Jurkat, Clone E6-1 (cell line): ENCODE measurements at places on chromosomes 3 and 15.

- DNase-seq = no peak
Observed at GRCh38 chr3:172103724-172104123, 64.3 kb downstream of the FNDC3B start.

GRCh38 chr3:67401921-67402320, 252.5 kb downstream of the SUCLG2 start:
- no peak for DNase-seq

DNA sequence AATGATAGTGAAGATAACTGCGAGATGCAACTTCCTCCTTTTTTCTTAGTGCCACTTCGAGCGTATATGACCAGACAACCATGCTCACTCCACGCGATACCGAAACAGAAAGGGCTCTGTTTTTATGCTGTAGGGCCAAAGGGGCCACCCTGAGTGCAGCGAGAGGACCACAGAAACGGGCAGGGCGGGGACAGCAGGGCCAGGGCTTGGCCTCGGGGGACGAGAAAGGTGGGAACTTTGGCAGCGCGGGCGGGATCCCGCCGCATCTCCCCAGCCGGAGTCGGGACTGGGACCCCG, 483 bp downstream of the VPS13C start:
- peak; percentile 36 for DNase-seq

- DNase-seq = no peak
Observed at GRCh38 chr3:190543671-190544070, 29.8 kb downstream of the IL1RAP start.

DNA sequence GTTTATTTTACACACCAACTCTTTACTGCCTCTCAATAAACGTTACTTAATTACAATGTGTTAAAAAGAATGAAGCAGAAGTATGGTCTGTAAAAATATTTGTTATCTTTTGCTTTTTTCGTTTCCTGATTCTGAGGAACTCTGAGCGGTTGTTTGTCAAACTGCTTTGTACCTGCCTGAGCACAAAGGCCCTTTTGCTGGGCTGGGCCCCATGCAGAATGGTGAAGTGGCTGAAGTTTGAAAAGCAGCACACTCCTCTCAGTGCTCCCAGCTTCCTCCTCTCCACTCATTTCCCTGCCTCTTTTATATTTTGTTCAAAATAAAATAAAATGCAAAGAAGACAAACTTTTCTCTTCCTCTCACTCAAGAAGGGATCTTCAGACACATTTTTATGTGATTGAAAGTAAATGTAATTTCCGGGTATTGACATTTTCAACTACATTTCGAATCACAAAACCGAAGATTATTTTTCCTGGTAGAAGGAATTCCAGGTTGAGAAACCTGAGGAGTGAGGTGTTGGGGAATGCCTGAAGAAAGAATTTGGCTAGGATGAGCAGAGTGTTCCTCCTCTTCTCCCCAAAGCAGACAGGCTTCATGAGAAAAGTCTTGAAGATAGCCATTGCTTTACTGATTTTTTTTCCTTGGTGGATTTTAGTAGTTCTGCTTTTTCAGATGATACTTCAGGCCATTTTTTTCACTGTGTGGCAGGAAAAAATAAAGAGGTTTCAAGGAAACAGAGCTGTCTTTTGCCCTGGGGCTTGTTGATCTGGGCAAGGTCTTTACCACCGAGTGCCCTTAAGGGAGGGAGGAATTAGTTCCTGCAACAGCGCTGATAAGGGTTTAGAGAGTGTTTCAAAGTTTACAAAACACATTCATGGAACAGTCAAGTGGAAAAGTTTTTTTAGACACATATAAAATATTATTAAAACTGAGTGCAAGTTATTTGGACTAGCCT, 229.8 kb downstream of the NFKBIZ start:
- DNase-seq = no peak

DNA sequence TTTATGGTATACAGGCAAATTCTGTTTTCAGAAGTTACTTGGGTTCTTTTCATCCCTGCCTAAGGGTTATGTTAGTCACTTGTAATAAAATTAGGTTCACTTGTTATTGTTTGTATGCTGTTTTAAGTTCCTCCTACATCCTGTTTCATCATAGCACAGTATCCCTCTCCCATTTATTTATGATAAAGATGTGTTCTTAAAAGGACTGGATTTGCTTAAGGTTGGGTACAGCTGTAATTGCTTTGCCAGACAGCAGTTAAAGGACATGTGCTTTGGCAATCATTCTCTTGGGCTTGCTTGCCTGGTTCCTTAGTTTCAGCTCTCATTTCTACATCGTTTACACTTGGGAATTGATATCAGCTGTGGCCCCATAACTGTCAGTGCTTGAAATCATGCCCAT, 11.7 kb downstream of the ATP2C1 start:
- no peak for DNase-seq

DNA sequence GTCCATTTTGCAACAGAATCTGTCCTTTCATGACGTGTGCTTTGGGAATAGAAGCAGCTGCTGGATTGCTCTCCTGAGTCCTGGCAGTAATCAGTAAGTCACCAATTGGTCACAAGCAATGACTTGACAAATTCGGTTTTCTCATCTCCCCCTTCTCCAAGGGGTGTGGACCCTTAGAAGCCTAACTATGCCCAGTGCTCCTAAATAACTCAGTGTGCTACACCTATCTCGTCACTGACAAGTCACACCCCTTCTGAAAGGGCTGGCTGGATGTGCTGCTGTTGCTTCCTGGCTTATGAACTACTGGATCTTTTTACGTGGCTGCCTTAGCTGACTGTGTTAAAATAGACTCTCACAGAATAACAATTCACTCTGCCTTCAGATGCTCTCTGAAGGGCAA, 1351.5 kb downstream of the ZPLD1 start:
- no peak for DNase-seq

- no peak for DNase-seq
Observed at GRCh38 chr15:80660119-80660518, 35.0 kb upstream of the ABHD17C start.

GRCh38 chr3:48989126-48989795, 780 bp upstream of the P4HTM start:
- DNase-seq = no peak

DNA sequence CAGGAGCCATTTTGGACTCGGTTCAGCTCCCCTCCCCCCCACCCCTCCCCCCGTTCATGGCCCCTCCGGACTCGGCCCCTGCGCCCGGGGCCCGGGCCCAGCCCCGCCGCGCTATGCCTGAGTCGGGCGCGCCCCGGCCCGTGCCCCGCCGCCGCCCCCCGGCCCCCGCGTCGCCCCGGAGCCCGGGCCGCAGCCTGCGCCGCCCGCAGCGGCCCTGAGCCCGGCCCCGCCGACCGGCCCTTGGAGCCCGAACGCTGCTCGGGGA, 155 bp downstream of the ACVR2B start:
- DNase-seq = no peak

- no peak for DNase-seq
Observed at GRCh38 chr3:32862247-32862935, 44.6 kb downstream of the TRIM71 start.

DNA sequence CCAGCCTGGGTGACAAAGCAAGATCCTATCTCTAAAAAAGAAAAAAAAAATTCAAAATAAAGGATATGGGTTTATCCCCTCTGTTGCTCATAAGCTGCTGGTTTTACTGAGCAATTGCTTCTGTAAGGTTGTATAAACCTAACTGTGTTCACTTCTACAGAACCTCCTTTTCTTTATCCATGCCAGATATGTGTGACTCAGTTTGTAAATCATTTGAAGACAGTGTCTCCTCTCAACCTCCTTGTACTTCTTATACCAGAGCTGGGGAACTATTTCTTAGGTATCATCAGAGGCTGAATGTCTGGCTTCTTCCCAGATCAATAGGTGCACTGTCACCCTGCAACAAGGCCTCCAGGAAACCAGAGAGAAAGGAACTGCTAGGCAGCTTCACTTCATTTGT, 273.8 kb downstream of the CD47 start:
- DNase-seq = no peak

- DNase-seq = no peak
Observed at GRCh38 chr3:26920646-26921478, 298.3 kb downstream of the LRRC3B start.

DNA sequence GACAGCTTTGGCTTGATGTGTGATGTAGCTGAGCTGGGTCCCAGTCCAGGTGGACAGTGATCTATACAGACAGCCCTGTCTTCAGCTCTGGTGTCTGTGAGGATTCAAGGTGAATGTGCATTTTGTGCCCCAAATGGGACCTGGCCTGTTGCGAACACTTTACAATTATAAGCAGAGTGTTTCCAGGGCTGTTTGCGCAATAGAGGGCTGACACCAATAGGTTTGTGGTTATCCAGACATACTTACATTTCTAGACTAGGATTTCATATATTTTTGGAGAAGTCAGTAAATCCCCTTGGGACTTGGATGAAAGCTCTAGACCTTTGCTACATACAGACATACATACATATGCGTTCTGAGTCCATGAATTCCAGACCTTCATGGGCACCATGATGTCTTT, 4.2 kb upstream of the TATDN2 start:
- no peak for DNase-seq

- DNase-seq = no peak
Observed at GRCh38 chr3:135834465-135834864, 131.1 kb upstream of the PPP2R3A start.

DNA sequence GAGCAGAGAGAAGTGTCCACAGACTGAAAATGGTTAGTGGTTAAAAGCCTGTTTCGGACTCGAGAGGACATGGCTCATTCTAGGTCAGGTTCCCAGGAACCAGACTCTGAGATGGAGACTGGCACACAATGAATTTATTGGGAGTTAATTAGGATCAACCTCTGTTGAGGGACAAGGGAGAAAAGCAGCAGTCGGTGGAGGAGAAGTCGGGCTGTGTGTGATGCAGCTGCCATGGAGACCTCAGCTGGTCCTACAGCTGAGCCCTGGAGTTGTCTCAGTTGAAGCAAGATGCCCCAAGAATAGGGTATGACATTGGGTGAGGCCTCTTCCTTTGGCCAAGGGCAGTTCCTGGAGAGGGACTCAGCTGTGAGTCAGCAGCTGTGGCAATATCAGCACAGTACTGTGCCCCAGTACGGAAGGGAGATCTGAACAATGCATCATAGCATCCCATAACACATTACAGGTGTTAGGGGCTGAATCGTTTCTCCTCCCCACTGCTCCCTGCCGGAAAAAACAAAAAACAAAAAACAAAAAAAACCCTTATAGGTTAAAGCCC, 105.4 kb downstream of the ABHD5 start:
- no peak for DNase-seq

GRCh38 chr3:18872466-18872865, 275.8 kb upstream of the KCNH8 start:
- peak; percentile 18 for DNase-seq

DNA sequence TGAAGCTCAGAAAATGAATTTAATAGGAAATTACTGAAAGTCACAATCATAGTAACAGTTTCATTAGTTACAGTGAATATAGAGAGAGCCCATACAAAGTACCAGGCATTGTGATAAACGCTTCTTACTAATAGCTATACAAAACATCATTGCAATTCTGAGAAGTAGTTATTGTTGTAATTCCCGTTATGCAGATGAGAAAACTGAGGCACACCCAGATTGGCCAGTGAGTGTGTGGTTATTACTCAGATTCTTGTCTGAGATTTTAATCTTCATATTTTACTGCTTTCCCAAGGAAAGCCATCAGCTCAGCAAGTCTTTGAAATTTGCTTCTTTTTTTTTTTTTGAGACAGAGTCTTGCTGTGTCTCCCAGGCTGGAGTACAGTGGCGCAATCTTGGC, 14.3 kb downstream of the FLNB start:
- DNase-seq = no peak

GRCh38 chr3:47824541-47825473, 21.9 kb downstream of the DHX30 start:
- DNase-seq = peak; percentile 63

- DNase-seq = no peak
Observed at GRCh38 chr15:78904599-78905358, 32.1 kb downstream of the MORF4L1 start.

GRCh38 chr3:107690522-107691138, 167.9 kb downstream of the BBX start:
- peak; percentile 74 for DNase-seq

DNA sequence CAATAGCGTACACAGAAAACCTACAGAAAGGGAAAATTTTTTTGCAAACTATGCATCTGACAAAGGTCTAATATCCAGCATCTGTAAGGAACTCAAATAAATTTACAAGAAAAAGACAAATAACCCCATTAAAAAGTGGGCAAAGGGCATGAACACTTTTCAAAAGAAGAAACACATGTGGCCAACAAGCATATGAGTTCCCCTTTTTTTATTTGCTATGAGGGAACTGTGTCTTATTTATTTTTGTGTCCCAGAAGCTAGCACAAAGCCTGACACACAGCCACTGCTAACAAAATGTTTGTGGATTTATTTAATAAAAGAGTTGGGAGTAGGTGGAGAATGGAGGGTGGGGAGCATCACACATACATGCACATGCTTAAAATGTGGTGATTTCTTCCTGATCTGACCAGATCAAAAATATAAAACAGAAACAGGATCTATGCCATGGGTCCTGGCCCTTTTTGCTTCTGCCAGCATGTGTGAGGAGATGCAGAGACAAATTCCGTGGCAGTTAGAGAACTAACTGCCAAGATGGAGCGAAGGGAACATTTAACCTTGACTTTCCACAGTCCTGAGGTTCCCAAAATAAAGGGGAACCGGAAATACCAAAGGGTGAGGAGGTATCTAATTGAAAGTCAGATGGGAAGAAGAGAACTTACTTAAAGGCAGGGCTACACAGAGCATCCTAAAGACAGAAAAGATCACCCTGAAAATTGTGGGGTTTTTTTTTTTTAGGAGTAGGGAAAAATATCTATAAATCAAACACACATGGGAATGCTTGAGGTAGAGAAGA, at the start of gene TMEM202:
Gene TMEM202 (plus strand): TSS at position 510 of the 793 bp plus-strand sequence. CDS start 22 bp downstream, at position 532.
- no peak for DNase-seq

GRCh38 chr3:141052201-141053069, 1.3 kb downstream of the SPSB4 start:
- no peak for DNase-seq

DNA sequence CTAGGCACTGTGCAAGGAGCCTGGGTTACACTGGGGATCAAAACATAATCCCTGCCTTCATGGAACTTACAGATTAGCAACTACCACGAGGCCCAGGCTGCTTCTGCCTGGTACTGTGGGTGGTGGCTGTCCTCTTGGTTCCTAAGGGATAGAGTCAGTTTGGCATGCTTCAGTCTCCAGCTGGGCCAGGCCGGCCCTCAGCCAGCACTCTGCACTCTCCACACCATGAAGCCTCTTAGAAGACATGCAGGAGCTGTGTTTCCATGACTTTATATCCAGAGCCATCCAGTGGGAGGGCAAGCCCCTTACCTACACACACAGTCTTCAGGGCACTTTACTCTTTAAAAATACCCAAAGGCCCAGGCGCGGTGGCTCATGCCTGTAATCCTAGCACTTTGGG, 54.4 kb downstream of the ATP1B3 start:
- DNase-seq = no peak

- no peak for DNase-seq
Observed at GRCh38 chr15:36356978-36357601, 222.3 kb upstream of the CDIN1 start.

- no peak for DNase-seq
Observed at GRCh38 chr3:135393898-135394525, 571.5 kb upstream of the PPP2R3A start.
